ENCODE measurements at places on chromosomes 6 and 20.

DNA sequence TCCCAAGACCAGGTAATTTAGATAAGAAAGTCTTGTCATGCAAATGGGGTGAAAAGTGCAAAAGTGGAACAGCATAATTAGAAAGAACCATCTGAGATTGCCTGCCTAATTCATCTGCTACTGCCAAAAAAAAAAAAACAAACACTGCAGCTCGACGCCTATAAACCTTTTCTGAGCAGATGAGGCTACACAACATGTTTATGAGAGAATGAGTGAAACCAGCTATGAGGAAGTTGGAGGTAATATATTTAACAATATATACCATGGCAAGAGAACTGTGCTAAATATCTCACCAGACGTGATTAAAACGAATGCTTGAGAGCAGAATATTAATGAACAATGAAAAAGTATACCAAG is 50.0 kb downstream of the LAMA4 start:
- no peak for DNase-seq

- DNase-seq: no peak
These were observed 70.6 kb downstream of the ATXN1 start for GRCh38 chr6:16690608-16691142.

DNA sequence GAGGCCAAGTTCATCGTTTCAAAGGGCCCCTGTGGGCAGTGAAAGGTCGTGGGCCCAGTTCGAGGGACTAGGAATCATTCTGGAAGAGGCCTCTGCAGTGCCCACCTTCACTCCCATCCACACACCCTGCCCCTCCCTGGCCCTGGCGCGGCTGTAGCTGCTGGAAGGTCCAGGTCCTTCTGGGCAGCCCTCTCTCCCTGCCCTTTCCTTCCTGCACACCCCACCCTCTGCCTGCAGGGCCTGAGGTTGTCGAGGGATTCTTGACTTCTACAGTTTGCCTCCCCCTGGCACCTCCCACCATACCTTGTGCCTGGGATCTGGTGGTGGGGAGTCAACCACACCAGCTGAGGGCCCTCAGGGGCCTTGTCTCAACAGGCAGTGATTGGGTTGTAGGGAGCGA is 4.5 kb upstream of the MYT1 start:
- DNase-seq: no peak

DNA sequence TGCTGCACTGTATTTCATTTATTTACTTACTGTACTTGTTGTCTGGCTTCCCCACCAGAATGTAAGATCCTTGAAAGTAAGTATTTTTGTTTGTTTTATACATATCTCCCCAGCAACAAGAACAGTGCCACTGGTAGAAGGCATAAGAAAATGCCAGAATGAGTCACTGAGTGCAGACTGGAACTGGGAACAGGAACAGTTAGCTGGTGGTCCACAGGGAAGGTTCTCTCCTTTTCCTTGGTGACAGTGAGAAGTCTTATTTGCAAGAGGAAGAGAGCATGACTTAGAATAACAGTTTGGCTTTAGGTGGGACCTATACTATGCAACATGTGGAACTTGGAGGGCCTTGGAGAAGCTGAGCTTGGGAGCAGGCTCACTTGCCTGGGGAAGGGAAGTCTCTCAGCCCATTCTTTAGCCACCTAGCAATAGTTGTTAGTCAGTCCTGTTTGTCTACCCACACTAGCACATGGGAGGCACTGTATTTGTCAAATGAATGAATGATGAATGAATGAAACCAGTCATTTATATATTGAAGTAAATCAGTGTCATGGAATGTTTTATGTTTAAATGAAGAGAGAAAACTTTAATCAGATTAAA is 203.5 kb downstream of the KCNQ5 start:
- DNase-seq: no peak

DNA sequence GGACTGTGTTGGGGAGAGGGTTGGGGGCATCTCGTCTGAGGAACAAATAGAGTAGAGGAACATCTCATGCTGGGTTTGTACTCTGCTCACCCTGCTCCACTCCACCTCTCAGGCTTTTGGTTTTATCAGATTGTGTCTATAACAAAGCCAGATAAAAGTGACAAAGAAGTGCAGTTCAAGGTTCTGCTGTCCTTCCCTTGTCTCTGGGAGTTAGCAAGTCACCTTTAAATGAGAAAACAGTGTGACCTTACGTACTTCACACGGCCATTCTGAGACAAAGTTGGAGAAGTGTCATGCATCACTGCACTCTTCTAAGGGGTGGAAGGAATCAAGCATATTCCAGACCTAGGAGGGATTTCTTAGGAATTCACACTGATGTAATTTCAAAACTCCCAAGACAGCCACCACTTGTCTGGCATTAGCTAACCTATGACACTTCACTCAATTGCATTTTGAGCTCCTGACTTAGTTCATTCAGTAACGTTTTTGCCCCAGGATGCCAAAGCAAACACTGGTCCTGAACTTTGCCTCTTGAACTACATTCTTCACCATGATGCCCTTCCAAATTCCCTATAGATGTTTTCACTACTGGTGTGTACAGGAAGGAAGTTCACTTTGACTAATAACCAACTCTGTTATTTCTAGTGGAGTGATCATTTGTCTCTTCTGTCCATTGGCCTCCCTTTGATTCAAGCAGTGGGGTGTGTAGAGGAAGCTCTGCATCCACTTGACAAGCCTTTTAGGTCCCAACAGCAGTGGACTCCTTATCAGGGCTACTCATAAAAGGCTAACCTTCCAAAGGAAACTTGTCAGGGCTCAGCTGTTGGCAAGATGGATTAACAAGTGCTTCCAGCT is 647.6 kb upstream of the FLRT3 start:
- no peak for DNase-seq

DNA sequence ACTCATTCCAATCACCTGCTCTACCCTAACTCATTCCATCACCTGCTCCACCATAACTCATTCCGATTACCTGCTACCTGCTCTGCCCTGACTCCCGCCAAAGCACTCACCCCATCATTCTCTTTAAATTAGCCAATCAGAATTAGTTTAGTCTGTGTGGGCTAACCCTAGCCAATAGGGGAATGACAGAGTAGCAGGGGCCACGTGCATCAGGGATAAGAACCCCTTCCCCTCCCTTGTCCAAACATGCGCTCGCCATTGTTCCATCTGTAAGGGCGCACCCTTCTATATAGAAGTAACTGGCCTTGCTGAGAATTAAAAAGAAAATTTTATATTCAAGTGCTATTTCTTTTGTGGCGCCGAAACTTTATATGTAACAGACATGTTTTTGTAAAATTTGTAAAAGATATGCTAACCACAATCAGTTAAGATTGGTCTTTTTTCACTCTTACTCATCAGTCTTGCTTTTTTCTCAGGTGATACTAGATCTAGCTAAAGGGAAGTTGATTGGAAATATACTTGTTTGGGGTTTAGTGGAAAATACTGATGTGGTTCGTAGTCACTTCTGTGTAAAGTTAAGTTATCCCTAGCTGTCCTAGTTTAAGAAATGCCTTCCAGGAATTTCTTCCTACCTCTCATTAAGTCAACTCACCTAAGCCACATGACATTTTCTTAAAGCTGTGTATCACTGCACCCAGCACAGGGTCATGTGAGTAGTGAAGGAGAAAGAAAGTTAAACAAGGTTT is 16.5 kb downstream of the RTN4IP1 start:
- no peak for DNase-seq

DNA sequence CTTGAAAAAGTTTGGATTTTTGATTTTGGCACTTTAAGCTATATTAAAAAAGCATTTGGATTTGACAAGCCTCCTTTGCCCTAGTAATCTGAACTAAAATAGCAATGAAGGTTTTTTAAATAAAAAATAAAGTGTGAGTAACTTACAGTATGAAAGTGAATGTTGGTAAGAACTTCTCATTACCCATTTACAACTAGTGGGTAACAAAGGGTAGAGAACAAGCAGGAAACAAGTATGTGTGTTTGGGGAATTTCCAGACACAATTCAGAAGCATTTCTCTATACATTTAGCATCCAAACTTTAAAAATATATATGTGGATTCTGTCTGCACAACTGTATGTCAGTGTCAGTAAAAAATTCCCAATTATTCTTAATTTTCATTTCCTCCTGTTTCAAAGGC is 2.9 kb downstream of the TMEM30A start:
- no peak for DNase-seq

DNA sequence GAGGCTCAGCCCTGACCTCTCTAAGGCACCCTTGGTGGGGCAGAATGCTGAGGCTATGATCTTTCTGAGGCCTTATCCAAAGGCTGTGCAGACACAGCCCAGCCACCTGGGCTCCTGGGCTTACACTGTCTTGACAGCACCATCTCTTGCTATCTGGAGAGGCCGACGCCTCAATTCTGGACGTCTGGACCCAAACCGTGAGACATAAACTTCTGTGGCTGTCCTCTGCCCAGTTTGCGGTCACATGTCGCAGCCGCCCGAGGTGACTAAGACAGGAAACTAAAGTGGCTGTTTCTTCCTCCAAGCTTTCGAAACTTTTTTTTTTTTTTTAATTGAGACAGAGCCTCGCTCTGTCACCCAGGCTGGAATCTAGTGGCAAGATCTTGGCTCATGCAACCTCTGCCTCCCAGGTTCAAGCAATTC is 49.3 kb downstream of the PRR18 start:
- DNase-seq: no peak

- no peak for DNase-seq
These were observed 310.6 kb downstream of the PRKN start for GRCh38 chr6:162416831-162417537.

- no peak for DNase-seq
These were observed 385.9 kb upstream of the RUNX2 start for GRCh38 chr6:44942201-44942600.

DNA sequence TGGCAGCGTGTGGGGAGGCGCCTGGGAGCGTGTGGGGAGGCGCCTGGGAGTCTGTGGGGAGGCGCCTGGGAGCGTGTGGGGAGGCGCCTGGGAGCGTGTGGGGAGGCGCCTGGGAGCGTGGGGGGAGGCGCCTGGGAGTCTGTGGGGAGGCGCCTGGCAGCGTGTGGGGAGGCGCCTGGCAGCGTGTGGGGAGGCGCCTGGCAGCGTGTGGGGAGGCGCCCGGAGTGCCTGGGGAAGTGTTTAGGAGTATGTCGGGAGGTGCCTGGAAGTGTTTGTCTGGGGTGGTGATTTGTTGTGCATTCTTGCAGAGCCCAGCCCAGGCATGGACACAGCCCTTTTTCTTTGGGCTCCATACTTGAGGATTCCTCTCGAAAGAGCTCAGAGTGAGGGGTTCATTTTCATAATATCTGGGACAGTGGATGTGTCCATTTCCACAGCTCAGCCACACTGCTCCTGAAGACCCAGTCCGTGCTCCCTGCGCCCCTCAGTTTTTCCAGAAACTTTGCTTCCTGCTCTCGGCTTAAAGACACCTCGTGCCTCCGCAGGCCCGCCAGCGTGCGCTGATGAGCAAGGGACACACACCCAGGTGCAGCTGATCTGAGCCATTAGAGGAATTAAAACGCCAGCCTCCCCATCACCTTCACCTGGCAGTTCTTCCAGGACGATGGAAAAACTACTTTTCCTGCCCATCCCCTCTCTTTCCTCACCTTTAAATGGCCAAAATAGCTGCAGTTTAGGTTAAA is 172.2 kb upstream of the THBS2 start:
- no peak for DNase-seq

DNA sequence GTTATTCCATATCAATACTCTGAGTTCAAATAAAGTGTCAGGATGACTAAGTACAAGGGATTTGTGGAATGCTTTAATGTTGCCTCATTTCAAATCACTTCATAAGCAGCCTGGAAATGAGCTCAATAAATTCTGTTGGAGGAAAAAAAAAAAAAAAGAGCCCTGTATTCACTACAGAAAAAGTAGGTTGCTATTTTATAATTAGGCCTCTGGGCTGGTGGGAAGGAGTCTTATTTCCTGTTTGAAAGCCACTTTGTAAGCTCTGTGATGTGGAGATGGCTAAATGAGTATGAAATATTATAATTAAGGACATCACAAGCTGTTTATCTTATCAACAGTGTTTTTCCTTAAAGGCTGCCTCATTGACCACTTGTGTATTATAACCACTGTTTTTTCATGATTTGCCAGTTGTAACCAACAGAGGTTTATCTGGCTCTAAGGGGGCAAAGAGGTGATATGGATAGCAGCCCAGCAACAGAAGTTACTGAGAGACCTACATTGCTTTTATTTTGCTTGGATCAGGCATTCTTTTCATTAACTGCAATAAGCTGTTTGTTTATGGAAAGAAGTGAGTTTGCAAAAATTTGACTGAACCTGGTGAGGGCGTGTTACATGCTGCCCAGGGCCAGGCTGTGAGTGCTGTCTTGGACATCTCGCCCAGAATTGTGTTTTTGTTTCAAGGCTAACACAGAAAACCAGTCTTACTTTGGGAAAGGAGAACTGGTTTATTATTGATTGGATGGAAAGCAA is 563.3 kb upstream of the MAP3K7 start:
- DNase-seq: no peak

Data from stimulated activated CD8-positive, alpha-beta memory T cell treated with anti-CD3 and anti-CD28 coated beads, Interleukin-7, amount 100 ng/mL, for 1 hour (primary cell).